ENCODE measurements at places on chromosomes 5 and 9.

DNA sequence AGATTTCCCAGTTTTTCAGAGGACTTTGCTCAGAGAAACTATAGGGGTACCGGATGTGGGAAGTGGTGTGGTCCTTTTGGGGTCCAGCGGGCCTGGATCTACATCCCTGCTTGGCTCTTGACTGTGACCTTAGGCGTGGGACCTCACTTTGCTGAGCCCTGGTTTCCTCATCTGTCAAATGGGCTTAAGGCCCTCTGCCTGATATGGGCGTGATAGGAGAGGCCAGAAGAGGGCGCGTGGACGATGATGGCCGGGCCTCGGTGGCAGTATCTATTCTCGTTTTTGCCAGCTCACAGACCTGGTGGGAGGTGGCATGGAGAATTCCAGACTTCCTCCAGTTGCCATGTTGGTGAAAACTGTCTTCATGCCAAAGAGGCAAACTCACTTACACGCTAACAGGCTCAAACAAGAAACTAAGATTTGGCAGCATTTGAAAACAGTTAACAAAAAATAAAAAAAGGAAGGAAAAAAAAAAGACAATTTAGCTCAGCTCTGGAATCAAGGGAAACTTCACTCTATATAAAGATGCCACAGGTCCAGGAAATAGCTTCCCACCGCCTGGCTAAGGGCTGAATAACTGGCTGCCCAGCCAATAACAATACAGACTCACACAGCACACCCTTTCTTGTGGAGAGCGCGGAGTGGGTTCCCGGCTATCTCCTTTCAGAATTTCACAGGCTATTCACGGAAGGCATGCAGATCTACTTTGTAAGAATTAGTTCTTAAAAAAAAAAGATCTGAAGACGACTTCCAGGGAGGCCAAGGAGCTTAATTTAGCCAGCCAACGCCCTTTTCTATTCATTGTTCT is 1.7 kb downstream of the SH3PXD2B start:
- DNase-seq = no peak

GRCh38 chr9:14935964-14936363 is 25.7 kb upstream of the FREM1 start:
- no peak for DNase-seq

DNA sequence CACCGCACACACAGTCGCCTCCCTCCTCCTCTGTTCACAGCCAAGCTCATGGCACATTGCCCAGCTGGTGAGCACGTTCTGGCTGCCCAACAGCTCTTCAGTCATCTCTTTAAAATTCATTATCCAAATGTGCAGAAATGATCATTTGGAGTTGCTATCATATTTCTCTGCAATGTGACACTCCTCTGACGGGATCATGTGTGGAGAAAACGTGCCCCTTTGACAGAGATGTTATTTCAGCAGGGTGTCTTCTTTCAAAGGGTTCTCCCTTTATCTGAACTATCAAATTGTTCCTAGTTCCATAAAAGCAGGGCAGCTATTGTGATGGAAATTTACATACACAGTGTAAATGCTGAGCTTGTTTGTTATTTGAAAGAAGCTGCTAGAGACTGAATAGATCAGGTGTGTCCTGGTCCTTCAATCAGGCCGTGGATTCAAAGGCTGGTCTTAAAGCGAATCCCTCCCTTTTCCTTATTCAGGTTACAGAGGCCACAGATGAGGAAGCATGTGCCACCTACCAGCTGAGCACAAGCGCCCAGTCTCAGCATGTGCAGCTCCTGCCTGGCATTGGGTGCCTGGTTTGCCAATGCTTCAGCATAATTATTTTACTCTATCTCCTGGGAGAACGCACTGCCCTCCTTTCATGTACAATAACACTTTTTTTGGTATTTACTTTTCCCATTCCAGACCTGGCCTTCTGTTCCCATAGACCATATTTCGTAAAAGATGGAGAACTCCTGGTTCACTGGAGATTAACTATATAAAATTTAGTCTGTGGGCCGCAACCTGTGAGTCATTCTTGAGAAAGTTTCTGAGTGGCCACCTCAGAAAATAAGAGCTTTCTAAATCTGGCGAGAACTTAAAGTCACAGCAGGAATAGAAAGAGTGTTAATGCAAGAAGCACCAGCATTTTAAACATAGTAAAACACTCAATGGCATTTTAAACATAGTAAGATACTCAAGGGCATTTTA is 433.7 kb downstream of the ENC1 start:
- no peak for DNase-seq

DNA sequence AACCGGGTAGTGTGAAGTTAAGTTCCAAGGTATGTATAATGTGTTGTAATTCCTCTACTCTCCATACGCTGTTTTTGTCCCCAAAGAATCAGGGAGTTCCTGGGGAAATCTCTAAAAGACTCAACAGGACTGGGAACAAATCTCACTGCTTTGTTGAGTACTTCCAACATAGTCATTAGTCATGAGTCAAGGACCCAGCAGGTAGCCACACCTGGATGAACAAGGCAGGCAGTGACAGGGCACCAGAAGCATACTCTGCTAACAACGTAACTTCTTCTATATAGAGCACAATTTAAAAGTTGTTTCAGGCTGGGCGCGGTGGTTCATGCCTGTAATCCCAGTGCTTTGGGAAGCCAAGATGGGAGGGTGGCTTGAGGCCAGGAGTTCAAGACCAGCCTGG is 126.8 kb downstream of the SLC1A3 start:
- DNase-seq = no peak
